ENCODE measurements at places on chromosomes 1 and 21.

- DNase-seq: no peak
Measured at GRCh38 chr1:200838676-200839445, 33.9 kb upstream of the GPR25 start.

- DNase-seq: no peak
Measured at GRCh38 chr1:29279951-29280391, 43.6 kb downstream of the PTPRU start.

- DNase-seq: no peak
Measured at GRCh38 chr1:232940262-232940661, 10.1 kb upstream of the NTPCR start.

GRCh38 chr1:177282976-177283375 is 112.2 kb downstream of the BRINP2 start:
- no peak for DNase-seq

- DNase-seq: peak; percentile 83
Measured at GRCh38 chr1:10679496-10680220, 116.8 kb downstream of the CASZ1 start.

GRCh38 chr1:234769284-234769985 is 159.5 kb upstream of the IRF2BP2 start:
- DNase-seq: no peak

- DNase-seq: no peak
Measured at GRCh38 chr1:242522304-242522945, 2.1 kb downstream of the PLD5 start.
